ENCODE measurements at places on chromosomes 6 and 20.
A peak's percentile ranks its signal among the peaks of the same experiment; 100 is the strongest.

- no peak for DNase-seq
Observed at GRCh38 chr6:29596381-29596900, 11.5 kb downstream of the OR2H2 start.

DNA sequence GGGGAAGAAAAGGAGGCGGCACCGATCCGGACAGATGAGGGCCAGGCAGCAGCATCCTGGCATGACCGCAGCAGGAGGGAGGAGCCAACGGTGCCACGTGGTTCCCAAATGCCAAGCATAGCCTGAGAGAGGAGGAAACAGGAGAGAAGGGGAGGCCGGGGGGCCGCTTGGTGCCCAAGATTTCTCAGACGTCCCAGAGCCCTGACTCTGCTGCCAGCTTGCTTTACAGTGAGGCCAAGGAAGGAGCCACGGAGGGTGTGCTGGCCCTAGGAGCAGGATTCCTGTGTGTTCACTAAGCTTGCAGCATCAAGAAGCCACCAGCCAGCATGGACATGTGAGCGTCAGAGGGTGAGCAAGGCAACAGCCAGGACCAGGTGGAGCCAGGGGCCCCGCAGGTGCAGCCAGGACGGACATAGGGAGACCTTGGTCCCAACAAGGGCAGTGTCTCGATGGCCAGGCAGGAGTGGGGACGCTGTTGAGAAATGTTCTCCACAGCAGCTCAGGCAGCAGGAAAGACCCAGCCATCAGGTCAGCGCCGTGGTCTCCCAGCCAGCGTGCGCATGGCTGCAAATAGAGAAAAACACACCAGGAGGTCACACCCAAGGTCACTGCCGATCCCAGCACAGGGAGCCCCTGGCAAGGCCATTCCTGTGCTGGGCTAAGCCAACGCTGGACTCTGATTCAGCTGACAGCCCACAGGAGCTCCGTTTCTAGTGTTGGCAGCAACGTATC, 143.7 kb downstream of the DLL1 start:
- no peak for DNase-seq

DNA sequence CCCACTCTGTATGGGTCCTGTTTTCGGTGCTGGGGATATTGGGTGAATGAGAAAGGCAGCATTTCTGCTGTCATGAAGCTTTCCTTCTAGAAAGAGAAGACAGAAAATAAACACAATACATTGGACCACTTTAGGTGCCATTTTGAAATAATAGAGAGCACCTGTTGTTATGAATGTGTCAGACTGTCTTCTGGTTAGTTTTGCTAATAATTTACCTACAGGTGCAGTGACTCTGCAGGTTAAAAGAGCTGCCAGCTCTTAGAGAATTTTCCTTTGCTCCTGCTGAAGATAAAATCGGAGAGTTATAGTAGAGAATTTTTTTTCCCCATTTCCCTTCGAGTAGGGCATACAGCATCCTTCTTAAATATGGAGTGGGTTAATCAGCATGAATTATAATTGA, 21.9 kb upstream of the GCLC start:
- no peak for DNase-seq

- DNase-seq, result no peak
Observed at GRCh38 chr6:137148306-137149034, 25.0 kb downstream of the IL22RA2 start.

GRCh38 chr6:89669002-89669401, 30.5 kb upstream of the LYRM2 start:
- DNase-seq, result no peak

GRCh38 chr6:78797270-78797669, 70.1 kb upstream of the IRAK1BP1 start:
- DNase-seq, result no peak

DNA sequence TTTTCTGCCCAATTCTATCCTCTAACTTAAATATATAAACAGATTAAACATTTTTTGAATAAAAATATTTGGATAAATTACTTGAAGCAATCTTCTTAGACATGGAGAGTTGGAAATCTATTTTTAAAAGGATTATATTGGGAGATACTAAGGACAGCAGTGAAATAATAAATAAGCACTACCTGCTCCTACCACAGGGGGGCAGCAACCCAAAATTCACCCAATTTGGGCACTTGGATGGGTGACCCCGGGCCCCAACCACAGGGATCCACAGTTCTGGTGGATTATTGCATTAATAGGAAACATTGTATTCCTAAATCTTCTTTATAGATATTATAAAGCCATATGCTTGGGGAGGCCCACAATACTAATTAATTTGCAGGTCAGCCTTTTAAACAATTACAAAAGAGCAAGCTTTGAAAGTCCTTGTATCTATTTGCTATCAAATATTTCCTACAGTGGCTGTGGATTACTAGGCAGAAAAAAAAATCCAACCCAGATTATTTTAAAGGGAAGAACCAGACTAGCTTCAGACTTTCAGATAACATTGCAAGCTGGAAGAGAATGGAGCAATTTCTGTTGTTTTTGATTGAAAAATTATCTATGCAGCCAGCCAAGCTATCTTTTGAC, 66.4 kb upstream of the PDE10A start:
- DNase-seq, result peak; percentile 6

DNA sequence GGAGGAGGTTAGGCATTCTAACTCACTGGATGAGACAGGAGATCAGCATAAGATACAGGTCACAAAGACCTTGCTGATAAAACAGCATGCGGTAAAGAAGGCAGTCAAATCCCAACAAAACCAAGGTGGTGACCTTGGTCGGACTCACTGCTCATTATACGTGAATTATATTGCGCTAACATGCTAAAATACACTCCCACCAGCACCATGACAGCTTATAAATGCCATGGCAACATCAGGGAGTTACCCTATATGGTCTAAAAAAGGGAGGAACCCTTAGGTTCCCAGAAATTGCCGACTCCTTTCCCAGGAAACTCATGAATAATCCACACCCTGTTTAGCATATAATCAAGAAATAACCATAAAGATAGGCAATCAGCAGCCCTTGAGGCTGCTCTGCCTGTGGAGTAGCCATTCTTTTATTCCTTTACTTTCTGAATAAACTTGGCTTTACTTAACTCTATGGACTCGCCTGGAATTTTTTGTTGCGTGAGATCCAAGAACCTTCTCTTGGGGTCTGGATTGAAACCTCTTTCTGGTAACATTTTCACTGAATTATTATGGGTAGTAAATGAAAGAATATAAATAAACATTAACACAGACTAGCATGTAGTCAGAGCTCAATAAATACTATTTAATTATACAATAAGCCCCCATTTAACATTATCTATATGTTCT, 3.0 kb upstream of the LAMA4 start:
- DNase-seq, result no peak

DNA sequence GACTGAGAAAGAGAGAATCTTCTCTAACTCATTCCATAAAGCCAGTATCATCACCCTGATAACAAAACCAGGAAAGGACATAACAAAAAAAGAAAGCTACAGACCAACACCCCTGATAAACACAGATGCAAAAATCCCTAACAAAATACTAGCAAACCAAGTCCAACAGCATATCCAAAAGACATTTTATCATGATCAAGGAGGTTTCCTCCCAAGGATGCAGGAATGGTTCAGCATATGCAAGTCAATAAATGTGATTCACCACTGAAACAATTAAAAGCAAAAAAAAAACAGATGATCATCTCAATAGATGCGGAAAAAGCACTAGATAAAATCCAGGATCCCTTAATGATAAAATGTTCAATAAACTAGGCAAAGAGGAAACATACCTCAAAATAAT, 24.5 kb upstream of the ALDH8A1 start:
- DNase-seq, result no peak

GRCh38 chr20:53176134-53176533, 204.0 kb downstream of the TSHZ2 start:
- DNase-seq, result no peak

- no peak for DNase-seq
Observed at GRCh38 chr20:48189181-48189580, 403.9 kb upstream of the SULF2 start.

- no peak for DNase-seq
Observed at GRCh38 chr20:50688256-50688975, 2.9 kb downstream of the RIPOR3 start.

DNA sequence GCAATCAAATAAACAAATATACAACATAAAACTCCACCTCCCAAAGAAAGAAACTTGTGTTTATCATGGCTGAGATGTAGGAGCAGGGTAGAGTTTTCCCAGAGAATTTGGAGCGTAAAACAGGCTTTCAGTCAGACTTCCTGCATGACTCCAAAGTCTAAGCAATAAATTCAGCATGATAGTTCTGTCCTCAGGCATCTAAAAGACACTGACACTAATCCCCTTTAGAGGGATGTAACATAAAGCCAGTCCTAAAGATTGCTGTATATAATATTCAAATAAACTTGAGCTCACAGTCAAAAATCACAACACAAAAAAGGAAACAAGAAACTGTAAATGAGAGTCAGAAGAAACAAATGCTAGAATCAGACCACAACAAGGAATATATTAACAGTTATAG, 234.4 kb downstream of the CENPW start:
- DNase-seq, result no peak

DNA sequence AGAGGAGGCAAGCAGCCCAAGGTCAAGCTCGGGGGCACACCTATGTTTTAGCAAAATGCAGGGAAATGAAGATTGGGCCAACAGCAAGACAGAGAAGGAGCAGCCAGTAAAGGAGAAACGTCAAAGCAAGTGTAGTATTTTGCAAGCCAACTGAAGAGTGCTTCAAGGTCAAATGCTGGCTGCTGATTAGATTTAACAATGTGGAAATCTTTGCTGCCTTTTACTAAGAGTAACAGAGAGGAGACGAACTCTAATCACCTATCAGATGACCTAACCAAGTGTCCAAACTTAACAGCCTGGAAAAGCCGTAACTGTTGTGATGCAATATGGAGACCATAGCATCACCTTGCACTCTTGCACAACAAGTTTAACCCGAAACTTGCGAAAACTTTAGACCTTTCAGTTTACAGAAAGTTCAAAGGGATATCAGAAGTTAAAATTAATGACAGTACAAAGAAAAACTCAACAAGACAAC, 30.4 kb downstream of the AKIRIN2 start:
- no peak for DNase-seq

DNA sequence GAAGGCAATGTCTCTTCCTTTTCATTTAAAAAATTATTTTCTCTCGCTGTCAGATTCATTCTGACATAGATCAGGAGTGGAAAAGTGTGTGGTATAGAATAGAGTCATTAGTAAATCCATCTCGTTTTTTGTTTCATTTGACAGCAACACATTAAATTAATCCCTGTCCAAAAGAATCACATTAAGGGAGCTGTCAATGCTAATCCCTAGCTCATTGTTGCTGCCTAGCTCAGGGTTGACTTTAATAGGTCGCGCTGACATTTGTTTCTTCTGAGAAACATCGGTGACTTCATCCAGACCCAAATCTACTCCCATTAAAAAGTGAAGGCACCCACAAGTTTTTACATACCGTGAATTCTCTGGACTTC, 25.4 kb upstream of the MAP3K7 start:
- DNase-seq, result no peak

- DNase-seq, result peak; percentile 53
Observed at GRCh38 chr20:38843346-38843745, 37.8 kb downstream of the PPP1R16B start.

DNA sequence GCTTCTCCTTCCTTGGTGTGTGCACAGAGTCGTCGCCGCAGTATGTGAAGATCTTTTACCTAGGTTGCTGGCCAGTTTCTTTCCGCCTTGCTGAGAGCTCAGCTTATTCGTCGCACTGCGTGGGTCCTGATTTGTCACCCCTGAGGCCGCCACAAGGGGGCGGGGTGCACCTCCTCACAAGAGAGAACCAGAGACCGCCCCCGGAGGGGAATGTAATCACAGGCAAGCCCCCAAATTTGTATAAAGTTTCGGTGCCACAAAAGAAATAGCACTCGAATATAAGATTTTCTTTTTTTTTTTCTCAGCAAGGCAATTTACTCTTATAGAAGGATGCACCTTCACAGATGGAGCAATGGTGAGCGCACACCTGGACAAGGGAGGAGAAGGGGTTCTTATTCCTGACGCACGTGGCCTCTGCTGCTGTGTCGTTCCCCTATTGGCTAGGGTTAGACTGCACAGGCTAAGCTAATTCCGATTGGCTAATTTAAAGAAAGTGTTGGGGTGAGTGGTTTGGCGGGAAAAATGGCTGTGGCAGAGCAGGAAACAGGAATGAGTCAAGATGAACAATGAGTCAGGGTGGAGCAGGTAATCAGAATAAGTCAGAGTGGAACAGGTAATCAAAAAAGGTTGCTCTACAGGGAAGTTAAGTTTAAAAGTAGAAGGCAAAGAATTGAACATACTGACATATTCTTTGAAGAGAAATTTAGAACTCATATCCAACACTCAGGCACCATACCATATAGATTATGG, 19.5 kb downstream of the NCOA3 start:
- no peak for DNase-seq

DNA sequence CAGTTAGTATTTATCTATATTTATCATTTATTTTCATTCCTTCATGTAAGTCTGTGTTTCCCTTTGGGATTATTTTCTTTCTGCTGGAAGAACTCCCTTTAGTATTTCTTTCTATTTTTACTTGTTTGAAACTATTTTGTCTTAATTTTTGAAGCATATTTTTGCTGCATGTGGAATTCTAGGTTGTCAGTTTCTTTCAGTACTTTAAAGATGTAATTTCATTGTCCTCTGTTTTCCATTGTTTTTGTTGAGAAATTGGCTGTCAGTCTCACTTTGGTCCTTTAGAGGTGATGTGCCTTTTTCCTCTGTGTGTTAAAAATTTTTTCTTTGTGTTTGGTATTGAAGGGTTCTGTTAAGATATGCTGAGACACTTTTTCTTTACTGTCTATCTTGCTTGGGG, 17.1 kb downstream of the RNF182 start:
- no peak for DNase-seq

- DNase-seq, result no peak
Observed at GRCh38 chr6:72262254-72262653, 359.6 kb upstream of the KCNQ5 start.

Data from activated T-cell treated with anti-CD3 and anti-CD28 coated beads for 24 hours (primary cell).